ENCODE measurements at places on chromosomes 12 and 14.

DNA sequence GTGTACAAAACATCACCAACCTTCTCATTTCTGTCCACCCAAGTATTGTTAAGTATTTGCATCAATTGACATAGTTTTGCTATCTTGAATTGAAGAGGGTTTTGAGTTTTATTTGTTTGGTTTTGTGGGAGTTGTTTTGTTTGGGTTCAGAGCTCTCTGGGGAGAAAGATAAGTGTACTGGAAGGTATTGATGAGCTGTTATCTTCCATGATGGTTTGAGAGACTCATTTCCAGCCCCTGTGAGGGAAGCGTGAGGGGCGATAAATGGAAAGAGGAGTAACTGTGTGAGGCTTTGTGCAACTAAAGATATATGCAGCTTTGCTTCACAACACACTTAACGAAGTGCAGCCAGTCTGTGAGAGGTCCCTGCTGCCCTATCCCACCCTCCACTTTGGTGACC is 15.7 kb upstream of the CIPC start:
- DNase-seq = no peak

- DNase-seq = no peak
Observed at GRCh38 chr12:94832780-94833681, 170.5 kb downstream of the NDUFA12 start.

- DNase-seq = no peak
Observed at GRCh38 chr12:57725851-57726150, 12.7 kb downstream of the AGAP2 start.

DNA sequence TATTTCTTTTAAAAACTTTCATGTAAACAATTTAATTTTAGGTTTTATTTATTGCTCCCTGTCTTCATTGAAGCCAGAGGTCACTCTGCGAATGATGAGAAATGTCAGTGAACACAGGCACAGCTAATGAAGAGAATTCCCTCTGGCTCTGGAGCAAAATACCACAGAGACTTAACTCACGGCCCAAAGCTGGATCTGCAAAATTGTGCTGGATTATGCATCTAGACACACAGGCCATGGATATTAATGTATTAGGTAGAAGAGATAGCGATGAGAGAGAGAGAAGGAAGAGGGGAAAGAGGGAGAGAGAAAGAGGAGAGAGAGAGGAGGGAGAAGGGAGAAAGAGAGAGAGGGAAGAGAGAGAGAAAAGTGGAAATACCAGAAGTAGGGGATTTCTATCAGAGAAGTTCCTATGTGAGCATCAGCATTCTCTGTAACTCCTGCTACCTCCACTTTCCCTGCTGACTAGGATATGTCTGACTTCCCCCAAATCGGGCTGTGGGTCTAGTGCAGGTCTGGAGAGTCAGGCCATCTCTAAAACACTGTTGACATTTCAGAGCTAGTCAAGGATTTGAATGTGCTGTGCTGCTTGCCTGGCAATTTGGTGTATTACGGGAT is 3.7 kb downstream of the ARHGDIB start:
- no peak for DNase-seq
